ENCODE measurements at places on chromosomes 2 and 18. TPM values are rescaled to one million over a fixed set of nuclear protein-coding genes. Genes with fewer than 3 reads are reported as not detected.

Gene AGBL5
- 26.0 TPM for total RNA-seq

Gene GPR45
- not detected for total RNA-seq

Gene SATB2
- total RNA-seq, result 7.8 TPM

Gene CTAGE1
- not detected for total RNA-seq

Gene ARMC9
- 68.2 TPM for total RNA-seq

Gene VWA3B
- total RNA-seq, result not detected

Gene REG3G
- not detected for total RNA-seq

Gene GKN2
- total RNA-seq, result not detected

Gene NR4A2
- not detected for total RNA-seq

Gene FAM124B
- total RNA-seq, result 0.12 TPM

Gene COLEC11
- 0.10 TPM for total RNA-seq

Measured in M059J (cell line).